ENCODE measurements at places on chromosomes 11 and 22.

DNA sequence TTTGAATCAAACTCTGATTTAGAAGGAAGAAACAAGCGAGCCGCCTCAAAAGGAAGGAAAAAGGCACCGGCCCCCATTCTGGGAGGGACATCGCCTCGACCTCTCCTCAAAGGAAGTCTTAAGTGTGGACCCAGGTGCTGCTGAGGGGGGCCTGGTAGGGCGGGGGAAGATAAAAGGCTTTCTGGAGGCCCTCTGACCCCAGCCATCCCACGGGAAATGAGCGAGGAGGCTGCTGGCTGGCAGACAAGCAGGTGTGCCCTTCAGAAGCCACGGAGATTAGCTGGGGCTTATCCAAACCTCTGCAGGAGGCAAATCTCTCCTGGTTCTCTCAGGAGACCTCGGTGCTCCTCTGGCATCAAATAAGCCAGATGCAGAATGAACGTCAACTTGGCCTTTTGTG is 171.4 kb upstream of the BLID start:
- no peak for DNase-seq

- no peak for DNase-seq
Measured at GRCh38 chr11:45423475-45424120, 137.5 kb upstream of the SYT13 start.

GRCh38 chr11:17976651-17977050 is 36.2 kb downstream of the SERGEF start:
- DNase-seq: no peak

GRCh38 chr22:47835726-47836125 is 1073.3 kb downstream of the TBC1D22A start:
- no peak for DNase-seq

GRCh38 chr11:77698896-77699295 is 61.3 kb upstream of the CLNS1A start:
- DNase-seq: no peak

DNA sequence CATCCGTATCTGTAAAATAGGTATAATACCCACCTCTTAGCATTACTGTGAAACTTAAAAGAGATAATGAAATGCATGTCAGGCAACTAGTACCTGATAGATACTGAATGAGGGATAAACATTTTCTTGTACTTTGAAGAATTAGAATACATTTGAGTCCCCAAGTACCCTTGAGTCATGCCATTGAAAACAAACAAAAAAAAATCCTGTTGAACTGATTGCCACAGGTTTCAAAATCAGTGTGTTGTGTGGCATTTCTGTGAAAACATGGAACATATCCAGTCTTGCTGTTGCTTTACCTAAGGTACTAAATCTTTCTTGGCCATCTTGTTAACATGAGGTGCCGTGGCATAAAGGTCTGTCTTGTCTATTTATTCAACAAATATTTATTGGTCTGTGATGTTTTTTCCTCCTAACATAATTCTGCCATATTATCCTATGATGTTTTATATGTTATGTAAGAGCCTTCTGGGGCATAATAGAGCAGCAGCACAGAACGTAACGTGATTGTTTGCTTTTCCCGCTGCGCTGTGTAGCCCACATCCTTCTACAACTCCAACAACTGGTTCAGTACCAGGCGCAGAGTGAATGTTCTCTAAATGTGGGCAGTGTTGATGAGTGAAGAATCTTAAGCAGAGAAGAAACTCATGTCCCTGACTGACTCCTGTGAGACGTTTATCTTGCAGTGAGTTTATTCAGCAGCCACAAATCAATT is 79.3 kb upstream of the RAB1B start:
- DNase-seq: no peak

- DNase-seq: no peak
Measured at GRCh38 chr22:49303061-49303735, 524.5 kb downstream of the BRD1 start.

DNA sequence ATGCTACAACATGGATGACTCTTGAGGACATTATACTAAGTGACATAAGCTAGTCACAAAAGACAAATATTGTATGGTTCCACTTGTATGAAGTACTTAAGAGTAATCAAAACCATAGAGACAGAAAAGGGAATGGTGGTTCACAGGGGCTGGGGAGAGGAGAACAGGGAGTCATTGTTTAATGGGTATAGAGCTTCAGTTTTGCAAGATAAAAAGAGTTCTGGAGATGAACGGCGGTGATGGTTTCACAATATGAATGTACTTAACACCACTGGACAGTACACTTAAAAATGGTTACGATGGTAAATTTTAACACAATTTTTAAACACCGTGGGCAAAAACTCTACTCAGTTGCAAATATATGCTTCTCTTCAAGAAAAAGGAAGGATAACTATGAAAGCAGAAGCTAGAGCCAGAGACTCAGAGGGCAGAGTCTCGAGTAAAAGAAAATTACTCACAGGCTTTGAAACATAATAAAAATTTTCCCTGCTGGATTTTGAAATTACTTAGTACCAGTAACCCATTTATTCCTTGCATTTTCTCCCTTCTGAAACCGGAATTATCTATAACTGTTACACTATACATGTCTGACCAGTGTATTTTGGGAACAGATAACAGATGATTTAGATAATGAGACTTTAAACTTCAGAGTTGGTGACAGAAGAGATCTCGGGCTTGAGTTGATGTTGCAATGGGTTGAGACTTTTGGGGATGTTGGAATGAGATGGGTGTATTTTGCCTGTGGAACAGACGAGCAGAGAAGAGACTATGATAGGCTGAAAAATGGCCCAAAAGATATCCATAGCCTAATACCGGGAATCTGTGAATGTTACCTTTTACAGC is 15.0 kb downstream of the MRTFA start:
- no peak for DNase-seq

GRCh38 chr11:43920598-43921419 is 21.6 kb upstream of the C11orf96 start:
- DNase-seq: no peak
